ENCODE measurements at places on chromosomes 6 and 20.

- DNase-seq, result no peak
Observed at GRCh38 chr20:53635221-53635620, 41.6 kb upstream of the ZNF217 start.

DNA sequence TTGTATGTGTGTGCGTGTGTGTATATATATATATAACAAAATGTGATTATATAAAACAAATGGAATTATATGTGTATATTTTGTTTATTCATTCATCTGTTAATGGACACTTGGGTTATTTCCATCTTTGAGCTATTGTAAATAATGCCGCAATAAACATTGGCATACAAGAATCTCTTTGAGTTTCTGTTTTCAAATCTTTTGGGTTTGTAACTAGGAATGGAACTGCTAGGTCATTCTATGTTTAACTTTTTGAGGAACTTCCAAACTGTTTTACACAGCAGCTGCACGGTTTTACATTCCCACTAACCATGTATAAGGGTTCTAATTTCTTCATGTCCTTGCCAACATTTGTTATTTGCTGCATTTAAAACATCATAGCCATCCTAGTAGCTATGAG is 39.9 kb upstream of the TGM2 start:
- DNase-seq, result no peak

- DNase-seq, result no peak
Observed at GRCh38 chr6:145699462-145699861, 35.9 kb downstream of the EPM2A start.

DNA sequence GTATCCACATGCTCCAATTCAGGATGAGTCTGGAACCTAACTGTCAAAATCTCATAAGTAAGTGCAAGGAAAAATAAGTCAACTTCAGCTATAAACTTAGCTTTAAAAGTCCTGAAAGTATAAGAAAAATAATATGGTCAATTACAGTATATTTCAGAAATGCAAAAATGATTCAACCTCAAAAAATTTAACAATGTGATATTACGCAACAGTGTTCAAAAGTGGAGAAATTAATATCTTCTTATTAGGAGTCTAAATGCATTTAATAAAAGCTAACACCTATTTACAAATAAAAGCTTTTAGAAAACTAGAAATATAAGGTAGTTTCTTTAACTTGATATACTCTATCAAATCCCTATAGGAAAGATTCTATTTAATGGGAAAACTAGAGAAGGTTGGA is 111.2 kb upstream of the OPRM1 start:
- DNase-seq, result no peak

- DNase-seq, result no peak
Observed at GRCh38 chr20:26207237-26207966, 510.7 kb upstream of the ZNF337 start.

GRCh38 chr6:64520050-64520449 is 884.4 kb downstream of the PHF3 start:
- DNase-seq, result no peak

- DNase-seq, result no peak
Observed at GRCh38 chr20:13221313-13221672, 219 bp downstream of the ISM1 start.

DNA sequence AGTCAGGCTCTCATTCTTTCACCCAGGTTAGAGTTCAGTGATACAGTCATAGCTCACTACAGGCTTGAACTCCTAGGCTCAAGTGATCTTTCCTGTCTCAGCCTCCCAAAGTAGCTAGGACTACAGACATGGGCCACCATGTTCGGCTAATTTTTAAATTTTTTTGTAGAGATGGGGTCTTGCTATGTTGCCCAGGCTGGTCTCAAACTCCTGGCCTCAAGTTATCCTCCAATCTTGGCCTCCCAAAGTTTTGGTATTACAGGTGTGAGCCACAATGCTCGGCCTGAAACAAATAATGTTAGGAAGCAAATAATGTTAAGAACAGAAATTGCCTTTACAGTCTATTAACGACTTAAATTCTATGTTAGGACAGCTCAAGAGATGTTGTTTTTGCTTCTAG is 1.8 kb upstream of the UBR2 start:
- DNase-seq, result no peak

DNA sequence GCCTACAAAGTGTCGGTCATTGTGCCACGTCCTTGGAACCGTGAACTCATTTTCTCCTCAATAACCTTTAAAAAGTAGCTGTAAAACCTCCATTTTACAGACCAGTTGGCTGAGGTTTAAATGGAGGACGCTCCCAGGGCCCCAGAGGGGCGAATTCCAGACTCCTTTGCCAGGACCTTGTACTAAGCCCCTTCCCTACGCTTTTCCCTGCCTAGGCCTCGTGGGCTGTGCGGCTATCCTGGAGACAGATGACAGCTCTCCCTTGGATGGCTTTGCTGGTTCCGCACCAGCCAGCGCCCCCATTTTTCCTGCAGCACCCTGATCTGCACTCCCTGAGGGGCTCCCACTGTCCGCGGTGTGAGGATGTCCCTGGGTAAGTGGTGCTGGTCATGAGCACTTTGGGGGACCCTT is 12.1 kb upstream of the SNHG17 start:
- DNase-seq, result no peak

- DNase-seq, result no peak
Observed at GRCh38 chr6:13287104-13287503, 41.2 kb downstream of the TBC1D7 start.

DNA sequence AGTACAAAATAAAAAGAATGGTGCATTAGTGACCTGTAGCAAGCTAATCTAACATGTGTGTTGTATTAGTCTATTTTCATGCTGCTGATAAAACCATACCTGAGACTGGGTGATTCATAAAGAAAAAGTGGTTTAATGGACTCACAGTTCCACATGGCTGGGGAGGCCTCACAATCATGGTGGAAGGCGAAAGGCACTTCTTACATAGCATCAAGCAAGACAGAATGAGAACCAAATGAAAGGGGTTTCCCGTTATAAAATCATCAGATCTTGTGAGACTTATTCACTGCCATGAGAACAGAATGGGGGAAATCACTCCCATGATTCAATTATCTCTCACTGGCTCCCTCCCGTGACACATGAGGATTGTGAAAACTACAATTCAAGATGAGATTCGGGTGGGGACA is 45.4 kb upstream of the AIG1 start:
- DNase-seq, result no peak

DNA sequence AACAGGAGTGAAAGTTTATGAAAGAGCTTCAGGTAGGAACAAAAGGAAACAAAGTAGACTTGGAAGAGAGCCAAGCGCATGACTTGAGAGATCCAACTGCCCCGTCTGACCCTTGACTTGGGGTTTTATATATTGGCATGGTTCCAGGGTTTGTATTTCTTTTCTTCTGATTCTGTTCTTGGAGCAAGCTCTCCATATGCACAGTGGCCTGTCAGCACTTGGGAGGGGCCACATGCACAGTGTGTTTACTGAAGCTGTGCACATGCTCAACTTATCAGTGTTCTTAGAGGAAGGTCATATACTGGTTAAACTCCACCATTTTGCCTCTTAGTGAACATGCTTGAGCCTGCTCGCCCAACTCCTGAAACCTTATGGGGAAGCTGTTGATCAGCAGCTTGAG is 953.7 kb downstream of the TFAP2A start:
- no peak for DNase-seq

DNA sequence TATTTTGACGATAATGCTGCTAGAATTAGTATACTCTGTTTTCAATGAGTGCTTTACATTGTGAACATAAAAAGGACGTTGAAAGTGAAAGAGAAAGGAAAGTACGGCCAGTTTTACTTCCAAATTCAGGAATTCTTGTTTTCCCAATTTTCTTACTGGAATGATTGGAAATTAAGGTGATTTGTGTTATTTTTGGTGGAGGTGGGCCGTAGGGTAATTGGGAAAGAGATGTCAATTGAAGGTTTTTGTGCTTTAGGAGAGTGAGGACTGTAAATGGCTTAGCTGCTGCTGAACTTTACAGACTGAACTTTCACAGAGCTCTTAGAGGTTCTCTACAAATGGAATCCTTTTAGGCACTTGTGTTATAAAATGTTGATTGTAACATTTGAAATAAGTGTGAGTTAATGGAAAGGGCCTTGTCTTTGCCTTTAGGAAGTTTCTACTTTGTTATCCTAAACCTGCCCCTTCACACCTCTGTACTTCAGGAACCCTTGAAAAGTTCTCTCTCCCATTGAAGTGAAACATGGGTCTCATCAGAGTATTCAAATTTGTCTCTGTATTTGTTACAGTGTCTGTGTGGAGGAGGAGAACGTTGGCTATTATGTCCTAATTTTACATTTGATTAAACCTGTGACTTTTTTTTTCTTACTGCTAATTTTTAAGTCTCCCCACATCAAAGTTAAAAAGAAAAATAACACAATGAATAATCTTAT is 256.4 kb downstream of the ARID1B start:
- no peak for DNase-seq

DNA sequence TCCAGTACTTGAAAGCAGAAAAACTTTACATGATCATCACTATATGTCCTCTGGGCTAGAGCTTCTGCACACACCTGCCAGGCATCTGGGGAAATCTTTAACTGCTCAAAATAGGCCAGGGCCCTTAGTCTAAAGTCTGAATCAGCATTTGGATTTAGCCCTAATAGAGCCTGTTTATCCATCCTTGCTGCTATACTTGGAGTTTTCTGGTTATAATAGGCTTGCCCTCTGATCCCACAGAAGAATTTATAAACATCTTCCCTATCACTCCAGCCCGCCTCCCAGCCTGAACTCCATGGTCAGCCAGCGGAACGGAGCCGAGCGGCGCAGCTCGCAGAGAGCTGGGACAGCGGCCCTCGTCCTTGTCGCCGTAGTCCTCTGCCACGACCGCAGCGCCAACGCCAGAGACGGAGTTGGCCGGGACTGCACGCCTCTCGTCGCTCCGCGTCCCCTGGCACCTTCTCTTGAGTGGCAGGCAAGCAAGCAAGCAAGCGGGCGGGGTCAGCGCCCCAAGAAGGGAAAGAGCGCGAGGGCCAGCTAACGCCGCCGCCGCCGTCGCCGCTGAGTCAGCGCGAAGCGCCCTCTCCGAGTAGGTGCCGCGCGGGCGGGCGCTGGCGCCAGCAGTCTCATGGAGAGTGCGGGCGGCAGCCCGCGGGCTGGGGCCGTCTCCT is 25.4 kb upstream of the ASIP start:
- peak; percentile 2 for DNase-seq

DNA sequence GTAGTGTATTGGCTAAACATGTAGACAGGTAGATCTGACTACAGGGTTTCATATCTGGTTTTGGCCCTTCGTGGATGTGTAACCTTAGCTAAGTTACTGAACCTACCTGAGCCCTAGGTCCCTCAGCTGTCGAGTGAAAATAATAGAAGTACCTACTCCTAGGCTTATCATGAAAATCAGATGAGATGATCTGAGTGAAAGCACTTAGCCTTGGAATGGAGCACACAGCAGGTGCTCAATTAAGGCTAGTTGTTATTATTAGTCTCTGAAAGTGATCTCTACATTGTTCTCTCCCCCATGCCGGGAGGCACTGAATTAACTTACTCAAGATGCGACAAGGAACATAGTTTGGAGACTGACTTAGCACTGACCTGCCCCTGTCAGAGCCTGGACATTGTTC is 174.7 kb upstream of the ZNF217 start:
- no peak for DNase-seq

Measured in effector CD4-positive, alpha-beta T cell (primary cell).